ENCODE measurements at places on chromosomes 7 and 10. TPM values are rescaled to one million over a fixed set of nuclear protein-coding genes. Genes with fewer than 3 reads are reported as not detected.

BMI1 gene
- 34.8 TPM for total RNA-seq

PDE6C gene
- total RNA-seq = not detected

DNA sequence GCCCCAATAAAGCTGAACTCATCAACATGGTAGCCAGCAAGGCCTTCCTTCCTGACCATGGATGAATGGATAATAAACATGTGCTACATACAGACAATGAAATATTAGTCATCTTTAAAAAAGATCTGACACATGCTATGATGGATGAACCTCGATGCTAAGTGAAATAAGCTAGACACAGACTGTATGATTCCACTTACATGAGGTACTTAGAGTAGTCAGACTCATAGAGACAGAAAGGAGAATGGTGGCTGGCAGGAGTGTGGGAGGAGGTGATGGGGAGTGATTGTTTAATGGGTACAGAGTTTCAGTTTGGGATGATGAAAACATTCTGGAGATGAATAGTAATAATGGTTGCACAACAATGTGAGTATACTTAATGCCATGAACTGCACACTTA lies 114.1 kb upstream of the SORCS3 start:
- DNase-seq = no peak

DNA sequence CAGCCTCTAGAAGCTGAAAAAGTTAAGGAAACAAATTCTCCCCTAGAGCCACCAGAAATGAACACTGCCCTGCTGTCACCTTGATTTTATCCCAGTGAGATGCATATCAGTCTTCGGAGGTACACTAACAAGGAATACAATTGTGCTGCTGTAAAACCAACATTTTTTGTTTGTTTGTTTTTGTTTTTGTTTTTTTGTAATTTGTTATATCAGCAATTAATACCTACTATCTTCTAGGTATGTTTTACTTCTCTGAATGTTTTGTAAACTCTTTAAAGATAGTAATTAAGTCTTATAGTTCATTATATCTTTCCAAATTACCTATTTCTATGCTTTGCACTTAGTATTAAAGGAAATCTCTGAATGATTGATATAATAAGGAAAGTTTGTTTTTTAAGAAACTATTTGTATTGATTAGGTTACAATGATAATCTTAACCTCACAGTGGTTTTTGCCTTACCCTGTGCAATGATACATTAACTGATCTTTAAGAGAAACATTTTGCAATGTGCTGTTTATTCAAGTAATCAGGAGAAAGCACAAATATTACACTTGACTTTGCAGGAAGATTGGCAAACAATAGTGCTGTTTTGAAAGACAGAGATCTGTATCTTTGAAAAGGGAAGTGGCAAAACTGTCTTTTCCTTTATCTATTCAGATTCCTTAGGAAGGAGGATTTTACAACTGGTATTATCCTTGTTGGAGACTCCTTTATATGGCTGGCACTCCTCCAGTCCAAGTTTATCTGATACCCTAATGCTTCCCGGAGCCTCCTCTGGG lies 11.3 kb upstream of the HGF start:
- DNase-seq = no peak

ADRA2A gene
- total RNA-seq = not detected

CCL26 gene
- total RNA-seq = 6.4 TPM

HELLS gene
- total RNA-seq = 53.0 TPM

PNLIP gene
- not detected for total RNA-seq

SCART1 gene
- total RNA-seq = 0.81 TPM

CNPY4 gene
- total RNA-seq = 25.0 TPM

DNA sequence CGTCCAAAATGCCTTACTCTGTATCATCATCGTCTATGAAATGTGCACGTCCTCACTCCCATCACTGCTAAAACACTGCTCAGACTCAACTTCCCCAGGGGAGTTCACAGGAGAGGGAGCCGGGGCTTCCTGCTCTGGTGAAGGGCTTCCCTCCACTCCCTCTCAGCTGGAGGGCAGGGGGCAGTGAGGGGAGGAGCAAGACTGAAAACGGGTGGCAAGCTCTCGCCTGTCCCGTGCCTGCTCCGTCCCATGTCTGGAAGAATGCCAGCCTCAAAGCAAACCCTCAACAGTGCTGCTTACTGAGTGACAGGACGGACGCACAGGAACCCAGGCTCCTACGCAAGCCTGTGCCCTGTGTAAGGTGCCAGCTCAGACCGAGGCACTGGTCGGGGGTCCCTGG lies 25.1 kb downstream of the PRKAG2 start:
- no peak for DNase-seq

AQP1 gene
- total RNA-seq = 0.48 TPM

- no peak for DNase-seq
Measured at GRCh38 chr7:8386926-8387550, 46.4 kb upstream of the NXPH1 start.

OGDHL gene
- 0.15 TPM for total RNA-seq

DNA sequence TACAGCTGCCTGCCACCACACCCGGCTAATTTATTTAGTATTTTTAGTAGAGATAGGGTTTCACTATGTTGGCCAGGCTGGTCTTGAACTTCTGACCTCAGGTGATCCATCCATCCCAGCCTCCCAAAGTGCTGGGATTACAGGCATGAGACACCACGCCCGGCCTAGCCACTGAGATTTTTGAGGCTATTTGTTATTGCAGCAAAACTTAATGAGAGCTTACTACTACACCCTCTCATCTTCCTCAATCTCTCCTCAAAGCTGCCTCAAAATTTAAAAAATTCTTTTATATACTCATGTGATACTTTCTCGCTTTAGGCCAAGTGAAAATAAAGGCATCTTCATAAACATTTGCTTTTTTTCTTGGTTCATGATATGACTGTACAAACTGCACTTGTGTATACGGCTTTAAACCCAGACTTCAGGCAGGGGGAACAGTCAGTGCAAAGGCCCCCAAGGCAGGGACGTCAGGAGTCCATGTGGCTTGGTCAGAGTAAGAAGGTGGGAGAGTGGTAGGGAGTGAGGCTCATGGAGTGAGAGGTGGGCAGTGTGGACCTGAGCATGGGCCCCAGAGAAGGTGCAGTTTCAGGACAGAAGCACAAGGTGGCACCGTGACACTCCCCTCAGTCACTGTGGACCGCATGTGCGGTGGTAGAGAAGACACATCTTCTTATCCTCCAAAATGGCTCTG lies 55.5 kb downstream of the SYPL1 start:
- peak; percentile 52 for DNase-seq

DNA sequence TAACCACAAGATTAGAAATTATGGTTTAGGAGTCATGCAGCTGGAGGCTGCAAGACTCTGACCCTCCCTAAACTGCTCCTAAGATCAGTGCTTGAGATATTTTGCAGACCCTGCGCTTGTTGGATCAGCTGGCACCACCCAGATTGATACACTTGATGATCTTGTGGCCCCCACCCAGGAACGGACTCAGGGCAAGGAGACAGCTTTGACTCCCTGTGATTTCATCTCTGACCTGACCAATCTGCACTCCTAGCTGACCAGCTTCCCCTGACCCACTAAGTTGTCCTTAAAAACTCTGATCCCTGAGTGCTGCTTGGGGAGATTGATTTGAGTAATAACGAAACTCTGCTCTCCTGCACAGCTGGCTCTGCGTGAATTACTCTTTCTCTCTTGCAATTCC lies 8.0 kb upstream of the RAB18 start:
- no peak for DNase-seq

DNA sequence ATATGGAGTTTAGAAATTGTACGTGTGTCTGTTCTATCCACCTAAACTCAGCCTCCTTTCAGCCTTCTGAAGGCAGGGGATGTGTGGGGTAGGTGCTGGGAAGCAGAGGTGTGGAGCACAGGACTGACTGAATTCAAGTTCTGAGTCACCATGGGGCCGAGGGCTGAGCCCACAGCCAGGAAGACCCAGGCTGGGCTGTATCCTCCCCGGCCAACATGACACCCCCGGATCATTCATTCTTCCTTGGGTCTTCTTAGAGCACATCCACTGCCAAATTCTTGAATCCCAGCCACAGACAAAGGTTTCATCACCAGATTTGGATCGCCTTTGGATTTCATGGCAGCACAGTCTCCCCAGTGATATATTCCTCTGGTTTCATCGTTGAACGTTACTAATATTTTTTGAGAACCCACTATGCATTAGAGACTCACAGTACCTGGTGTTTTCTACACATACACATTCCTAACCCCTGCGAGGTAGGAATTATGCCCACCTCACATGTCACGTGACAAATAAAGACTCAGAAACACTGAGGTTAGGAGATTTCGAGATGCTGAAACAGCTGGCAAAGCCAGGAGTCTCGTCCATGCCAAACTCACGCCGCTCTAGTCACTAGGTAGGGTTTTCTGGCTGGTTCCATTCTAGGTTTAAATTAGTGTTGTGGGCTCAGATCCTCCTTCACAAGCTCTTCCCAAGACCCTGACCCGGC lies 26.9 kb downstream of the CCDC3 start:
- no peak for DNase-seq

DNA sequence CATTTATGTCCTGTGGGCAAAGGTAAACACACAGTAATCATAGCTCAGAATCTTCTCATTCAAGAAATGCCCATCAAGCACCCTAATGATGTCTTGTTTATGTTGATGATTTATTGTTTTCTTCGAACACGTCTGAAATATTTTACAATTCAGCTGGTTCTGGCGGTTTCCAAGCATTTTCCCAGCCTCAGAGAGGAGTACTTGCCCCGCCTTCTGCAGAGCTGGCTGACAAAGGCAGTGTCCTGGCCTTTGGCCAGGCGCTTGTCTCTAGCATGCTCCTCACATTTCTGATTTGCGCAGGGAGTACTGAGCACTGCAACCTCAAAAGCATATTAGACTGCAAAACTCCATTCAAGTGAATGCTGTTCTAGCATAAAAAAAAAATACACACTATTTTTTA lies 314.2 kb upstream of the GNAI1 start:
- peak; percentile 26 for DNase-seq

GRCh38 chr10:127283017-127283416 lies 86.6 kb upstream of the INSYN2A start:
- no peak for DNase-seq

DNA sequence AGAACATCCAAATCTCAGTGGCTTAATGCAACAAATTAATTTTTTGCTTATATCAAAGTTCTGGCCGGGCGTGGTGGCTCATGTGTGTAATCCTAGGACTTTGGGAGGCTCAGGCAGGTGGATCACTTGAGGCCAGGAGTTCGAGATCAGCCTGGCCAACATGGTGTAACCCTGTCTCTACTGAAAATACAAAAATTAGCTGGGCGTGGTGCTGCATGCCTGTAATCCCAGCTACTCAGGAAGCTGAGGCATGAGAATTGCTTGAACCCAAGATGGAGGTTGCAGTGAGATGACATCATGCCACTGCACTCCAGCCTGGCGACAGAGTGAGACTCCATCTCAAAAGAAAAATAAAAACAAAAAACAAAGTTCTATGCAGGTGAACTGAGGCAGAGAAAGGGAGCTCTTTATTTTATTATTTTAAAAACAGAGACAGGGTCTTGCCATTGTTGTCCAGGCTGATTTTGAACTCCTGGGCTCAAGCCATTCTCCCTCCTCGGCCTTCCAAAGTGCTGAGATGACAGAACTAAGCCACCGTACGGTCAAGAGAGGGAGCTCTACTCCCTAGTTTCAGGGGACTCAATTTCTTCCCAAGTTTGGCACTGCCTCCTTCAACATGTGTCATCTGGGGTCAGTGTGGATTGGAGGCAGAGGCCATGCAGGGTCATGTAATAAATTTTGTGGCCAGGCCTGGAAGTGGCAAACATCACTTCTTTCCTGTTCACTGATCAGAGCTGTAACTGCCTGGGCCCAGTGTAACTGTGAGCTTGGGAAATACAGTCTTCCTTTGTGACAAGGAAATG lies 2.4 kb downstream of the ADCK2 start:
- DNase-seq = peak; percentile 50

- no peak for DNase-seq
Measured at GRCh38 chr7:47658886-47659635, 77.2 kb upstream of the TNS3 start.

- peak; percentile 61 for DNase-seq
Measured at GRCh38 chr7:23531050-23531793, 559 bp downstream of the TRA2A start.

DNA sequence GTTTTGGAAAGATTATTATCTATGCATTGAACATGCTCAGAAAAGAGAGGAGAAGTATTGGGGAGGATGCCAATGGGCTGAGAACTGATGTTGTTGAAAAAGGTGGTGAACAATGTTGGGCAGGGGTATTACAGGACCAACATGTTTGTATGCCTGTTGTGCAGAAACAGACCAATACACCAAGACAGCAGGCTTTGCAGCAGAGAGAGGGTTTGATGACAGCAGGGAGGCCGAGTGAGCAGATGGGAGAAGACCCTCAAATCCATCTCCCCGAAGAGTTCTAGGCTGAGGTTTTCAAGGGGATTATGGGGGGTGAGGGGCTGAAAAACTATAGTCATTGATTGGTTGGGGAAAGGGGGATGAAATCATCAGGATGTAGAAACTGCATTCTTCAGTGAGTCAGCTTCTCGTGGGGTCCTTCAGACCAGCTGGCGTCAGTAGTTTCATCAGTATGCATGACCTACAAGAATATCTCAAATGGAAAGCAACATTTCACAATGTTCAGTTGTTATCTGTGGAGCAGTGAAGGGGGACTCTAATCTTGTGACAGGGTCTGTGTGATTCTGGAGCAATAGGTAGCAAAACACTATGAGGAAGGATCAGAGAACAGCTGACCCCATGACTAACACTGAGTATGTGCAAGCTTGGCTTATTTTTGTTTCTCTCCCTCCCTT lies 167.8 kb downstream of the BAMBI start:
- DNase-seq = no peak

DNA sequence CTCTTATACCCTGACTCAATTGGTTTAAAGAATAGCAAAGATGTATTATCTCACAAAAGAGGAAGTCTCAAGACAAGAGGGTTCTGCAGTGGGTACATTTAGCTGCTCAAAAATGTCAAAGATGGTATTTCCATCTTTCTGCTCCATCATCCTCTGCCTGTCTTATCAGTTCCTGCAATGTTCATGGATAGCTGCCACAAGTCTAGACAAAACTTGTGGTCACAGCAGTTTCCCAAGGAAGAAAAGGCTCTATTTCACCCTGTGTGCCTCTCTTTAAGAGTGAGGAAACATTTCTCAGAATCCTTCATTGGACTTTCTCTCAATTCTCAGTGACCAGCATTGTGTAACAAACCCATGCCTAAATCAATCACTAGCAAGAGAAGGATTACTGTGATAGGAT lies 634.2 kb upstream of the AUTS2 start:
- no peak for DNase-seq

NEUROG3 gene
- not detected for total RNA-seq

- no peak for DNase-seq
Measured at GRCh38 chr10:6022660-6023059, 39.5 kb downstream of the IL2RA start.

All from HFFc6 (cell line).